CD4-positive, alpha-beta T cell (primary cell): ENCODE measurements at places on chromosomes 12 and 14.

DNA sequence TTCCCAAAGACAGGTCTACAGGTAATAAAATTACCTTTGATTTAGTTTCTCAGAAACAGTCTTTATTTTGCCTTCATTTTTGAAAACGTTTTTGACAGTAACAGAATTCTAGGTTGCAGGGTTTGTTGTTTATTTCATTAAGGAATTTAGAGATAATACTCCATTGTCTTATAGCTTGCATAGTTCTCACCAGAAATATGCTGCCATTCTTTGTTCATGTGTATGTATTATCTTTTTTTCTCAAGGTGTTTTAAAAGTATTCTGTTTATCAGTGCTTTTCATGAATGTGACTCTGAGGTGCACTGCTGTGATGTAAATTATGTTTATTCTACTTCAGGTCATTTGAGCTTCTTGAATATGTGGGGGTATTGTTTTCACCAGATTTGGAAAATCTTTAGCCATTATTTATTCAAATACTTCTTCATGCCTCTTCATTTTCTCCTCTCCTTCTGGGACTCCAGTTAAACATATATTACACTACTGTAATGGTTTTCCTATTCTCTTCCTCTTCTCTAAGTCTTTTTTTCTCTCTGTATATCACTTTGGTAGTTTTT lies 32.7 kb downstream of the ZNF605 start:
- no peak for DNase-seq

GRCh38 chr14:101808020-101808641 lies 46.6 kb downstream of the PPP2R5C start:
- no peak for DNase-seq

GRCh38 chr14:89017417-89017816 lies 193.0 kb downstream of the TTC8 start:
- DNase-seq: no peak

DNA sequence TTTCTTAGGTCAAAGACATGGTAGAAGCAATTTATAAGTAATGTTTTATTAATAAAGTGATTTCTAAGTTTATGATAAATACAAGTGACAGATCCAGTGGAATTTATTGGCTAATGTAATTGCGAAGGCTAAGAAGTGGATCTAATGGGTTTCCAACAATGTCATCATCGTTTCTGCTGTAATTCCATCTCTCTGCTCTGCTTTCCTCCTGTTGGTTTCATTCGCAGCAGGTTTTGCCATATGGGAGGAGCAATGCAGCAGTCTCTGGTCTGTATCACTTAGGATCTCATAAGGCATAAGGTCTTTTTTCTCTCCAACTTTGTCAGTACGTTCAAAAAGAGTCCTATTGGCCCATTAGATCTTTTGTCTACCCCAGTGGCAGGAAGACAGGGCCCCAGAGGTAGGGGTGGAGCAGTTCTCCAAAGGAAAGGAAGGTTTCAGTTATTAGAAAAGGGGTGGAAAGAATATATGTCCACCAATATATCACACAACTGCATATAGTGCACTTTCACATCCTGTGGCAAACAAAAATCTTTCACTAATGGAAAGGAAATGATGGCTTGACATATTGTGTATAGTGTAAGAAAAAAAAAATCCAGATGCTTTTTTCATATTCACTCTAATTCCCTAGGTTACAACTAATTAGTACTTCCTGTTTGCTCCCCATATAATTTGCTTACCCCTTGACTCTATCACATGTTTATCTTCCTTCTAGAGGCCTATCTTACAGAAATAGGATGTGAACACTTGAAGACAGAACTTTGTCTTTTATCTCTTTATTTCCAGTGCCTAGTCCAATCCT lies 451.3 kb downstream of the ZFP36L1 start:
- DNase-seq: no peak

GRCh38 chr12:30108666-30109065 lies 324.9 kb upstream of the TMTC1 start:
- DNase-seq: no peak

DNA sequence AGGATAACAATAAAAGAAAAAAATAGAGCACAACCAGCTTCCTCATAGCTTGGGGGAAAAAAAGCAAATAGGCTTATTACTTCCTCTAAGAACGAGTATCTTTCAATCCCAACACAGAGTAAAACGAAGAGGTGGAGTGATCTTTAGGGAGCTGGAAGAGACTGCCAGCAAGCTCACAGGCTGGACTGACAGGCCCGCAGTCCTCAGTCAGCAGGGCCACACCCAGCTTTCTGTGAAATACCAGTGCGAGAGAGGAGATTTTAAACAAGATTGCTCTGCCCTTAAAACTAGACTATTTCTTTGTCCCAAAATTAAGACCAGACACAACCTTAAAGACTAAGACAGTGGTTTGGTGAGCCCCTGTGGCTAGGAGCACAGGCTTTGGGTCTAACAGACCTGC lies 32.9 kb downstream of the SETD3 start:
- DNase-seq: no peak

DNA sequence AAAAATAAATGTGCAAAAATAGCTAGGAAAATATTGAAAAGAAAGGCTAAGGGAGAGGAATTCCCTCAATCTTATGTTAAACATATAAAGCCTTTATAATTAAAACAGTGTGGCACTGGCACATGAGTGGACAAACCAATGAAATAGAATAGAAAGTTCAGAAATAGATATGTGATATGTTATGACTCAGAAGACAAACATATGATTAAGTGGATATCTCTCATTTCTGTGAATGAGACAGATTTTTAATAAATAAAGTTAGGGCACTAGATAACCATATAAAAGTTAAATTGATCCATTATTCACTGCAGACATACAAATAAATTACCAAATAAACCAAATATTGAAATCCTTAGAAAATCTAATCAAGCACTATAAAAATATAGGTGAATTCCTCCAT lies 73.0 kb downstream of the ALG10B start:
- no peak for DNase-seq

GRCh38 chr12:112862636-112863290 lies 44.0 kb upstream of the OAS1 start:
- no peak for DNase-seq

GRCh38 chr12:19014240-19014639 lies 115.3 kb upstream of the PLEKHA5 start:
- no peak for DNase-seq
